ENCODE measurements at places on chromosomes 2 and 18.

DNA sequence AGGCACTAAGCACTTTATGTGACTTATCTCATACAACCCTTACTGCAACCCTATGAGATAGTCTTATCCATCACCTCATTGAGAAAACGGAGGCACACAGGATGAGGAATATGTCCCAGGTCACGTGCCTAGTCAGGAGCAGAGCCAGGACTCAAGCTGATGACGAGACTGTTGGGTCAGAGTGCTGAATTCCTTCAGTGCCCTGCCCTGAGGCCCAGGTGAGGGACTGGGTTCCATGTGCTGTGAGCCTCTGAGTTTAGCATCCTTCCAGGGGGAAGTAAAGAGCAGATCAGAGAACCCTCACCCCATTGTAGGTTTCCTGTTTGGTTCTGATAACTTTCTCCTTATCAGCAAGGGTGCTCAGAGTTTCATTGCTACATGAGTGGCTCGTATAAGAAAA, 11.7 kb upstream of the EDAR start:
- DNase-seq, result no peak

- no peak for DNase-seq
These were observed 74.3 kb downstream of the TFCP2L1 start for GRCh38 chr2:121210691-121211090.

DNA sequence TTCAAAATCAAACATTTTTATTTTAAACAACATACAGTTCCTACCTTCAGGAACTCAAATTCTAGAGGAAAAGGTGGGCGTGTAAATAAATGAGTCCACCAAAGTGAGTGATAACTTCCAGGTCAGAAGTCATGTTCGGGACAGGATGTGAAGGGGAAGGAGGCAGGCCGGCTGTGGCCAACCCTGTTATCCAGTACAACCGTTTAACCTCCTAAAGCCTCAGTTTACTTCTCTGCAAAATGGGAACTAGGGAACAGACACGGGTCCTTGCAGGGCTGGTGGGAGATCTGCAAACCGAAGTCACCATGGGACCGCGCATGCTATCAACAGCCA, 373 bp downstream of the EIPR1 start:
- DNase-seq, result no peak

DNA sequence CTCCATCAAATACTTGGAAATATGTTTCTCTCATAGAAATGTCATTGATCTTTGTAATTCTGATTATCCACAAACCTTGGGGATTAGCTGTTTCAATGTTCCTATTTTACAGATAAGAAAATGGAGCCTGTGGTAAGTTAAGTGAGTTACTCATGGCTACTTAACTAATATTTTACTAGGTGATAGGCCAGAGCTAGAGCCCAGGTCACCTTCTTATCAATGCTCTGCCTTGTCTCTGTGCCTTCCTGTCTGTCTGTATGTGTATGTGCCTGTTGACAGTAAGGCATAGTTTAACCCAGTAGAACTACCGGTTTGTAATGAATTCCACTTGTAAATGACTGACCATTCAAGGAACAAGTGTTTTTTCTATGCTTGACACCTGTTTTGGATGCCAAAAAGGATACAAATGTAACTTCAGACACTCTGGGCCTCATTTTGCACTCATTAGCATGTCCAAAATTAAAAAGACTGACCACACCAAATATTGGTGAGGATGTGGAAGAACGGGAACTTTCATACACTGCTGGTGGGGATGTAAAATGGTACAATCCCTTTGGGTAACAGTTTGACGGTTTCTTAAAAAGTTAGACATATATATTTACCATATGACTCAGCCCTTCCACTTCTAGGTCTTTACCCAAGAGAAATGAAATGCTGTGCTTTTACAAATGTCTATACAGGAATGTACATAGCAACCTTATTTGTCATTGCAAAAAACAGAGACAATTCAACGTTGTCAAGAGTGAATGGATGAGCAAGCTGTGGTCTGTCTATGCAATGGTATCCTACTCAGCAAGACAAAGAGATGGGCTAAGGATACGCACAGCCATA, 19.6 kb upstream of the IL1A start:
- DNase-seq, result no peak

- no peak for DNase-seq
These were observed 628 bp downstream of the GIGYF2 start for GRCh38 chr2:232697807-232698110.

GRCh38 chr2:217988840-217989204, 14.0 kb downstream of the TNS1 start:
- no peak for DNase-seq

DNA sequence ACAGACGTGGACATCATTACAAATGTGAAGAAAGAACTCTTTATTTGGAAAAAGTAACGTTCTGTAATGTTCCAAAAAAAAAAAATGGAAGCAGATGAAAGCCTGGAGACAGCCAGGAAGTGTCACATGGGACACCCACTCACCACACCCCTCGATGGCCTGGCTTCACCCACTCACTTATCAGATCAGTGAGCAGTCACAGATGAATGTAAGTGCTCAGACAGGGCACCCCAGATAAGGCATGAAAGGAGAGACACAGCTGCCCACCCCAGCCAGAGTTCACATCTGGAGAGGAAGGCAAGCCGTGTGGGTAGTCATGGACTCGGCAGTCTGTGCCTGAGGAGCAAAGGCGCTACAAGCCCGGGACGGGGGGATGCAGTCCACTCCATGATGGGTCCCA, 105.2 kb downstream of the SEPTIN10 start:
- no peak for DNase-seq

DNA sequence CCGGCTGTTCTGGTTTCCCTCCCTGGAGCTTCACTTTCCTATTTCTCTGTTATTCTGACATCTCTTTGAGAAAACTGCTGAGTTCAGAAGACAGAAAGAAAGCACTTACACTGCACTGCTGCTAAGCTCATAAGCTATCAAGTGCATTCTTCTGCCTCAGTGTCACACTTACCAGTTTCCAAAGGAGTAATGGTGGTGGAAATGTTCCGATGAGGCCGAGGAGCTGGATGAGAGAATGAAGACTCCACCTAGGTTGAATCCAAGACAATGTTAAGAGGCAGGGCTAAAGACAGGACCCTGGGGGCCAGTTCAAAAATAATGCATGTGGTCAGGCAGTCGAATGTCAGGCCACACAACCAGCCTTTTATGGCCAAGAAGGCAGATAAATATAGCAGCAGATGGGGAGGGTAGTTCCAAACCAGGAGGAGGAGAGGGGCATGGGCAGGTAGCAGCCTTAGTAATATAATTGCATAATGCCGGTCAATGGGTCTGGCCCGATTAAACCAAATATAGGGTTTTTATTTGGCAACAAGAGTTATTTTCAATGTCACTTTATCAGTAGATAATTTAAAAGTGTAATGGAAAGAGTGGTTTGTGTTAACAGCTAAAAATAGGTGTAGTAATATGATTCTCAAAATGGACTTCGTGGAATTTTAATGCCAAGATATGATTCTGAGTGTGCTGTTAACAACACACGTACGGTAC, at the start of gene MYOM1:
Gene MYOM1, minus strand, starts transcription at position 338 of the 705 bp plus-strand sequence. CDS start 4,745 bp downstream, outside the sequence.
- DNase-seq, result no peak

DNA sequence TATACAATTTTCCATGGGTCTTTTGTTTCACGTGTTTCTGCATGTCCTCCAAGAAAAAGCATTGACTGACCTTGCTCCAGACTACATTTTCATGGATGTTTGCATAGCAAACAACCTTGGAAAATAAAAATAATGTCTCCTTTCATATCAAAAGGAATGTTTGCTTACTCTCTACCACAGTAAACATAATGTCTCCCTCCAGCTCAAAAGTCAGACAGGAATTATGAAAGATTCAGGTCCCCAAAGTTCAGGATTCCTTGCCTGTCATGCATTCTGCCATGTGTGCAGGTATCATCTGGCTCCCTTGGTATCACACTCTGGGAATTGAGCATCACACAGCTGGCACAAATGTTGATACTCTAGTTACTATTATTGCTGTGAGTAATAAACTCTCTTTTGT, 103.1 kb upstream of the ZC3H15 start:
- DNase-seq, result no peak

DNA sequence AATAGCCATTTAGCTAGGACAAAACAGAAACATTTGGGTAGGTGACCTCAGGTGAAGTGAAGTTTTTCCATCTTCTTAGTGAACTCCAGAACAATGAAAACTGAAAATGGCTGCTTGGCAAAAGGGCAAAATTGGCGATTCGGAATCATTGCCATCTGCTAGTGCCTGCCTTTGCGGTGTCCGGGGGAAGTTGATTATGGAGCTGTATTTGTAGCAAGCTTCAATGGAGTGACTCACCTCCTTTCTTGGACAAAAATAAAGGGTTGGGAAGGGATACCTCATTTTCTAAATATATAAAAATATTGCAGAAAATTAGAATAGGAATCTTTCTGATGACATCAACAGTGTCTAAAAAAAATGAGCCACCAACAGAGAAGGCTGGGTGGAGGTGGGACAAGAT, 460.5 kb downstream of the TGIF1 start:
- DNase-seq, result no peak

- DNase-seq, result no peak
These were observed 94.5 kb upstream of the CHRNA1 start for GRCh38 chr2:174858745-174859144.
